ENCODE measurements at places on chromosomes 16 and 17.

- DNase-seq, result no peak
Measured at GRCh38 chr17:1078831-1079561, 82.1 kb downstream of the TIMM22 start.

DNA sequence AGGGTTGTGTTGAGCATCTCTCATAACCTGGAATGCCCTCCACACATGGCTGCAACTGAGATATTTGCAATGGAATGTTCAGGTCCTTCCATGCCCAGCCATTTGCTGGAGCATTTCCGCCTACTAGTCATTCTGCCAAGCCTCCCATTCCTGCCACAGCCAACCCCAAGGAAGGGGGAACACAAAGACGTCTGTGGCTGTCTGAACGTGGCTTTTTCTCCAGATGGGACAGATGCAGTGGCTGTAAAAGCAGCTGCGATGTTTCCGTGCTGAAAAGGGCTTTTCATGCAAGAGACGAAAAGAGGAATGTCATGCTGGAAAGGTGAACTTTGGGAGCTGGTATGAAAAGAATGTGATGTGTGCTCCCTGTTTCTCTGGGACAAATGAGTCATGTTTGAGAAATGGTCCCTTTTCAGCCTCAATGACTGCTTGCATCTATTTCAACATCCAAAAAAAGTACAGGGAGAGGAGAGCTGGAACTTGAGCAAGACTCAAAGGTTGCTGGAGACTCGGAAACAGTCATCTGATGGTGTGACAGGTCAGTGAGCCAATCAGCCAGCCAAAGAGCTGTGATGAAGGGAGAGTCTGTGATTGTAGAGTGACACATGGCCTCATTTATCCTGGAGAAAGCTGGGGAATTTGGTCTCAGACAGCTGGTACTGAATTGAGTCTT lies 208.9 kb downstream of the SHISA9 start:
- DNase-seq, result no peak

DNA sequence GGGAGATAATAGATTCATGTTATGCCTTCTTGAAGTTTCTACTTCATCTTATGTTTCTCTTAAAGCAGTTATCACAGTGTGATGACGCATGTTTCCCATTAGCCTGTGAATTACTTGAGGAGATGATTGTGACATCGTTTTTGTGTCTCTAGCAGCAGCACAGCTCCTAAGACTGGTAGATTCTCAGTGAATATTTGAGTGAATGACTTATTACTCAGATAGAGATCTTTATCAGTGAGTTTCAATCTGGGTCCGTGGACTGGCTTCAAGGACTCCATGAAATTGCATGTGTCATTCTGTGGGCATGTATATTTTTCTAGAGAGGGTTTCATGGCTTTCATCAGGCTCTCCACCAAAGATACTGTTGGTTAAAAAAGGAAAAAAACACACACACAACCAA lies 29.9 kb downstream of the YPEL2 start:
- DNase-seq, result no peak

DNA sequence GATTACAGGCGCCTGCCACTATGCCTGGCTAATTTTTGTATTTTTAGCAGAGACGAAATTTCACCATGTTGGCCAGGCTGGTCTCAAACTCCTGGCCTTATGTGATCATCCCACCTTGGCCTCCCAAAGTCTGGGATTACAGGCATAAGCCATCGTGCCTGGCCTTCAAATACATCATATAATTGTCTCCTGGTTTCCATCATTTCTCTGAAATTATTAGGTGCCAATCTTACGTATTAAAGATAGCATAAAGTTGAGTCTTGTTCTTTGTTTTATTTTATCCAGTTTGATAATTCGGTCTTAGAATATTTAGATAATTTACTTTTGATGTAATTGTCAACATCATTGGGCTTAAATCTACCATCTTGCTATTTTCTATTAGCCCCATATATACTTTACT lies 32.8 kb upstream of the TMEM92 start:
- DNase-seq, result no peak

GRCh38 chr16:72428681-72429376 lies 256.9 kb upstream of the PMFBP1 start:
- no peak for DNase-seq

DNA sequence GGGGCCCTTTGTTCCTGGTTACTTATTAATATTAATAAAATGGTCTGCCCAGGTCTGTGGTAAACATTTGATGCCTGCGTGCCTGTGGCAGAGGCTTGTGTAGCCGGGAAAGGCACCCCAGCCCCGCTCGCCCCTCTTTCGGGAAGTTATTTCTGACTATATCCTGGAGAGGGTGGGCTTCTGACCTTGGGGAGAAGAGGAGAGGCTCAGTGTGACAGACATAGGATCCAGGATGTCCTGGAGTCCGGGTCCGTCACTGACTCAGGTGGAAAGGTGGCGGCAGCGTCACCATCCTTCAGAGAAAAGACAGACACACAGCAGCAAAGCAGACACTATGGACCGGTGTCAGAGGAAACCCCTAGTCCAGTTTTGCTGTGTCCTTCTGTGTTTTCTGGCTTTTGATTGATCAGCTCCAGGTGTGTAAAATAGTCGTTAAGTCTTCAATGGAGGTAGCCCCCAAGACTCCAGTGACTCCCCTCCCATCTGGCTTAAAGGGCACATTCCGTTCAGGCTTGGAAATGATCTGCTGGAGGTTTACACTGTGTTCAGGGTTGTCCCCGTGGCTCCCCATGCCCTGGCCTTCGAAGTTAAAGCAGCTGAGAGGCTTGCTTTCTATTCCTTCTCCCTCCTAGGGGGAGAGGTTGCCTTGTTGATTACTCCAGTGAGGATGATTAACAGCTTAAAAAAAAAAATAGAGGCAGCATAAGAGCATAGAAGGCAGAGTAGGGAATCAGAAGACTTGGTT lies 81.6 kb downstream of the CCDC182 start:
- DNase-seq, result no peak

DNA sequence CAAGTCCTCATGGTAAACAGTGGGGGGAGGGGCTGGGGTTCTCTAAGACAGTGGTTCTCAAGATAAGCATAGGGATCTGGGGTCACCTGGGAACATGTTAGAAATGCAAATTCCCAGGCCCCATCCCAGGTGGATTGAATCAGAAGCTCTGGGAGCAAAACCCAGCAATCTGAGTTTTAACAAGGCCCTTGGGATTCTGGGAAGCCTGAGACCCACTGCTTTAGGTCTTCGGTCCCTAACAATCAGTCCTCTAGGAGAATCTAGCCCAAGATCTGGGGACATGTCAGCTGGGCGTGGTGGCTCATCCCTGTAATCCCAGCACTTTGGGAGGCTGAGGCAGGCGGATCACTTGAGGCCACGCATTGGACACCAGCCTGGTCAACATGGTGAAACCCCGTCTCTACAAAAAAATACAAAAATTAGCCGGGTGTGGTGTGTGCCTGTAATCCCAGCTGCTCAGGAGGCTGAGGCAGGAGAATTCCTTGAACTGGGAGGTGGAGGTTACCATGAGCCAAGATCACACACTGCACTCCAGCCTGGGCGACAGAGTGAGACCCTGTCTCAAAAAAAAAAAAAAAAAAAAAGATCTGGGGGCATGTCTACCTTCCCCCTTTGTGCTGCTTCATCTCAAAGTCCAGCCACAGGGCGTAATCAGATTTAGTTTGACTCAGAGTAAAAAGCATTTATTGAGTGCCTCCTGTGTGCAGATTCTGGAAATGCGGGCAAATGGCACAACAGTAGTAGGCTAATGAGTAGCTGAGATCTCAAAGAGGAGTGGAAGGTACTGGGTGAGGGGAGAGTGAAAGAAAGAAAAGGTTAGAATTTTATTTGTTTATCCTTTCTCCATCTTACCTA lies 8.8 kb upstream of the NR1D1 start:
- no peak for DNase-seq

DNA sequence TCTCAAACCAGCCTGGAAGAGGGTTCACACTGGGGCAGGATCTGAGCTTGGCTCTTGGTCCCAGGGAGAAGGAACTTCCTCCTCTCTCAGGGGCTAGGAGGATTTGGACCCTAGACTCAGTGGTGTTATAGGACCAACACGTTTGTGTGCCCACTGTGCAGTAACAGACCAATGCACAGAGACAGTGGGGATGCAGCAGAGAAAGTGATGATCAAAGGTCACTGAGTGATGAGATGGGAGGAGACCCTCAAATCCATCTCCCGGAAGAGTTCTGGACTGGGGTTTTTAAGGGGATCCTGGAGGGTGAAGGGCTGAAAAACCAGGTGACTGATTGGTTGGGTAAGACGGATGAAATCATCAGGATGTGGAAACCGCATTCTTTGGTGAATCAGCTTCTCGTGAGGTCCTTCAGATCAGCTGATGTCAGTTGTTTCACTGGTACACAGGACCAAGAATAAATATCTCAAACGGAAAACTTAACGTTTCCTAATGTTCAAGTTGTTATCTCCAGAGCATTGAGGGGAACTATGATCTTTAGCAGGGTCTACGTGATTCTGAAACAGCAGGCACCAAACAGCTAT lies 3.3 kb upstream of the VAC14 start:
- no peak for DNase-seq

DNA sequence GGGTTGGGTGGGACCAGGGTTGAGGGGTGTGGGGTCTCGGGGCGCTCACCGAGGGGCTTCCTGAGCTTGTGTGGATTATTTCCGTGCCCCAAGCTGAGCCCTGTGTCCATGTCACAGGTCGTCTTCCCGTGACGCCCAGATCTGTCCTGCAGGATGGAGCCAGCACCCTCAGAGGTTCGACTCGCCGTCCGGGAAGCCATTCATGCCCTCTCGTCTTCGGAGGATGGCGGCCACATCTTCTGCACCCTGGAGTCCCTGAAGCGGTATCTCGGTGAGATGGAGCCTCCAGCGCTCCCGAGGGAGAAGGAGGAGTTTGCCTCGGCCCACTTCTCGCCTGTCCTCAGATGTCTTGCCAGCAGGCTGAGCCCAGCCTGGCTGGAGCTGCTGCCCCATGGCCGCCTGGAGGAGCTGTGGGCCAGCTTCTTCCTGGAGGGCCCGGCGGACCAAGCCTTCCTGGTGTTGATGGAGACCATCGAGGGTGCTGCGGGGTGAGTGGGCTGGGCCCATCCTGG lies 1.0 kb downstream of the TELO2 start:
- no peak for DNase-seq

DNA sequence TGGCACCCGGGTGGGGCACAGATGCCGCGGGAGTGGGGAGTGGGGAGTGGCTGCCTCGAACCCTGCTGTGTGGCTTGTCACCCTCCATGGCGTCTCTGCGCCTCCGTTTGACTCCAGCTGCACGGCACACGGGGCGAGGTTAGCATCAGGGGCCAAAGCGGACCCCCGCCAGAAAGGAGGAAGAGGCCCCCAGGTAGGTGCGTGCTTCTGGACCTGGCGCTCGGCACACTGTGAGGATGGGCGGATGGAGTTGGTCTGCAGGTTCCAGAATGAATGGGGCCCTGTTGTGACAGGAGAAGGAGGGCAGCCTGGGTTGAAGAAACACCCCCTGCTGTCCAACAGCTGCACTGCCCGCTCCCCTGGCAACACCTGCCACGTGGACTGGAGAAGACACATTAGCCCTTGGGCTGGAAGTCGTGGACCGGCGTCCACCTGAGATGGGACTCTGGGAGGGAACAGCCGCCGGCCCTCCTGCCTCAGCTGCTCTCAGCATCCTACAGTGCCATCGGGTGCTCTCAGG lies 9.4 kb upstream of the FASN start:
- DNase-seq, result no peak

- no peak for DNase-seq
Measured at GRCh38 chr17:81426393-81427172, 31.3 kb downstream of the BAHCC1 start.
